ENCODE measurements at places on chromosomes 5 and 9.

DNA sequence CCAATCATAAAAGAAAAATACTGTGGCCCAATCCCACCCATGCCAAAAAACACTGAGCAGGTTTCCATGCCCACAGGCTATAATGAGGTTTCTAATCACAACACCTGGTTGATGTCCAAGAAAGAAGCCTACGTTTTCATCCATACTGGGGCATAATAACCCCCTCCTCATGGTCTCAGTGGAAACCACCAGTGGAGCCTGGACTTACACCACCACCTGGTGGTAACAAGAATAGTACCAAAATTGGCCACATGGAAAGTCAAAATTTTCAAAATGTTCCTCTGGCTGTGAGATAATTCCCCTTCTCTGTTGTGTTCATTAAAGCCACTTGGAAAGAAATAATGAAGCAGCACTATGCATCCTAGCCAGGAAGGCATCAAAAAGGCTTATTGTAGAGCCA is 687.3 kb upstream of the ST8SIA4 start:
- no peak for DNase-seq

GRCh38 chr5:139761057-139761450 is 34.6 kb upstream of the PSD2 start:
- DNase-seq = no peak

- DNase-seq = no peak
These were observed 47.3 kb downstream of the LIFR start for GRCh38 chr5:38509185-38509584.

DNA sequence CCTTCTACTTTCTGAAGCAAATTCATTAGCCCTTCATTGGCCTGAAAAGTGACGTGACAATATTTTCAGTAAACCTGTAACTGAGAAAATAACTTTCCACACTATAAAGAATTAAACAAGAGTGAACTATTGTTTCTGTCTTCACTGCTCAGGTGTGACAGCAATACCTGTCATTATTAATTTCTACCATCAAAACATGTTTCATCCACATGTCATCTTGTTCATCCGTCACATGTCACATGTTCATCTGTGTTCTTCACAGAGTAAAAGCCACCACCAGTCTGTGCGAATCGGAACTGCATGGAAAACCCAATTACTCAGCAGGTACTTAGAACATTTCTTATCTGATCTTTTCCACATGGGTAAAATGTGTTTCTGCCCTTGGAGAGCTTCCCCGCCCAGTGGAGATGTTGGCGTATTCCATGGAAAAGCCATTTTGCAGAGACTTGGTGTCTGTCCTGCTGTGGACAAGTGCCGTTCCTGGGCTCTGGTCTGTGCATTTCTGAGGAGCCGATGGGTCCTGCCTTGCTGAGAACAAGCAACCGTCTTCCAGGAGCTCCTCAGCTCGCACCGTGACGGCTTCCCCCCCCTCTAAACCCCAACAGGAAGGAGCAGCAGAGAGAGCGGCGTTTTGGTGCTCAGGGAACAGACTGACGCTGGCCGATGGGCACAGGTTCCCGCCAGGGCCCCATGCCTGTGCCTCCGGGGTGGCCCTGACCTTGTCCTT is 10.6 kb upstream of the EXOC3 start:
- no peak for DNase-seq

DNA sequence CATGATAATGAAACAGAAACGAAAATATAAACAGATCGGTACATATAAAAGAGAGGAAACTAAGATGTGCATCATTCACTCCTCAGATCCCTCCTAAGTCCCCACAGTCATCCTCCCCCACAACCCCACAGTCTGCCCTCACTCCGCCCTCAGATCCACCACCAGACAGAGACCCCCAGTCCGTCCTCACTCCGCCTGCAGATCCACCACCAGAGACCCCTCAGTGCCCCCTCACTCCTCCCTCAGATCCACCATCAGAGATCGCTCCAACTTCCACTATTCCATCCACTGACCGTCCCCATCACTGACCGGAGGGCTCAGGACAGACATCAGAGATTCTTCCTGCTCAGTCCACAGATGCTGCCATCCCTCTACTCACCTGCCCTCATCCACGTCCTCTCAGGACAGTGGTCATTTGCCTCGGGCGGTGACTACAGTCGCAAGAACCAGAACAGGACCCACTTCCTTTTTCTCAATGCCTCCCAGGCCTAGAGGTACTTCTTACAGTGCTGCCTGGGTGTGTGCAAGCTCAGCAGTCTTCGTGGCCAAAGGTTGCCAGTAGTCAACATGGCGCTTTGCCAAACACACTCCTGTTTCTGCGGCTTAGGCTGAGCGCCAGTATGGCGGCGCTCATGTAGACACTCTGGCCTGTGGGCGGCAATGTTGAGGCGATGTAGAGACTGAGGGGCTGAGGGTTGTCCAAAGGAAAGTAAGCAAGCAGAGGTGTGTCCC is 8.3 kb upstream of the SPATA31C1 start:
- DNase-seq = no peak

DNA sequence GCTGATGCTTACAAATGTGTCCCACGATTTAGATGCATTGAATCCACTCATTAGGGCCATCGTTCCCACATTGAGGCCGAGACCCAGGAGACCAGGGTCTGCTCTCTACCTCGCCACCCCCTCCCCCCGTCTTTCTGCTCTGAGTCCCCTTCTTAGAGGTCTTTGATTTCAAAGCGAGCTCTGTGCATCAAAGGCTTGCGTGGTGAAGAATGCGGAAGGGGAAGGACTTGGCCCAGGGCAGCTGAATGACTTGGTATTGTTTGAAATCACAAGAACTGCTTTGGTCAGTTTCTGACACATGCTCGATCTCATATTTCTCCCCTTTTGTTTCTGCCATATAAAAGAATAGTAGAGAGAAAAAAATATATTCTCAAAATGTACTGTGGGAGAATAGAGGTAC is 78.3 kb upstream of the IRX1 start:
- DNase-seq = no peak

DNA sequence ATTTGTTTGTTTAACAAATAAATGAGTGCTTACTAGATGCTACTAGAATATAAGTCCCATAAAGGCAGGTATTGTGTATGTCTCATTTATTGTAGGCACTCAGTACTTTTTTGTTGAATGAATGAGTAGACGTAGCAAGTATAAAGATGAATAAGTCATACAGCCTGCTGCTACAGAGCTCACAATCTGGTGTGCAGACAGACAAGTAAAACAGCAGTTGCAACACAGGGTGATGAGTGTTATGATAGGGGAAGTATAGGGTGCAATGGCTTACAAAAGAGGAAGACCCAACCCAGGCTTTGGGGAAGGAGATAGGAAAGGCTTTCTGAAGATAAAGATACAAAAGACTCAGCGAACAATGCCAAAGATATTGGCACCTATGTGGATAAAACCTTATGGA is 47.7 kb downstream of the SH3RF2 start:
- no peak for DNase-seq

Measured in dermis blood vessel endothelial cell (primary cell).